ENCODE measurements at places on chromosomes 12 and 14.

DNA sequence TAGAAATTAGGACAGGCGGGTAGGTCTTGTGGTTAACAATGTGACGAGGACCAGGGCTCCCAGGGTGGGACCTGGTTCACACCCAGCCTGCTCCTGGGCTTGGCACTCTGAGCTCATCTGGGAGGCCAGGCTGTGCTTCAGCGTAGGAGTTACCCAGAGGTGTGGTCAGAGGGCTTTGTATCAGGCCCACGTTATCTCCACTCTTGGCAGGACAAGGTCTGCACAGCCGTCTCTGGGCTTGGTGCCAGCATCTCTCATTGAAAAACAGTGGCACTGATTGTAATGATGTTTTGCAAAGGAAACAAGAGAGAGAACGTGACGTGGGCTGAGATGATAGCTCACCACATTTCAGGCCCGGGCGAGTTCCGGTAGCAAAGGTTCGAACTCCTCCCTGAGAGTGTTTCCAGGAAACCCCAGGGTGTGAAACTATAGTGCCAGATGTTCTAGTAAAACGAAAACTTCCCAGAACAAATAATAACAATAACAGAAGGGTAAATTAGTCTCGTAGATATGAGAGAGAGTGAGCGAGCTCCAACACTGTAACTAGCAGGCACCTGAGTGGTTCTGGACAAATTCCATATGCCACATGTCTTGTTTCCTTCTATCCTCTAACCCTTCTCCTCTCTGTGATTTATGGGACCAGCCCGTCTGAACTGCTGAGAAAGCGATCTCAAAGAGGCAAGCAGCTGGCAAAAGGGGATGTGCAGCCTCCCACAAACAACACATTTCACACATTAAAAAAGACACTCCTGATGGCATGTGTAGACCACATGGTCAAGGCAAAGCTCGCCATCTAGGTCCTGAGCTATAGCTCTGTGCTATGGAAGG, 227.3 kb downstream of the KTN1 start:
- ATAC-seq = peak; percentile 36

DNA sequence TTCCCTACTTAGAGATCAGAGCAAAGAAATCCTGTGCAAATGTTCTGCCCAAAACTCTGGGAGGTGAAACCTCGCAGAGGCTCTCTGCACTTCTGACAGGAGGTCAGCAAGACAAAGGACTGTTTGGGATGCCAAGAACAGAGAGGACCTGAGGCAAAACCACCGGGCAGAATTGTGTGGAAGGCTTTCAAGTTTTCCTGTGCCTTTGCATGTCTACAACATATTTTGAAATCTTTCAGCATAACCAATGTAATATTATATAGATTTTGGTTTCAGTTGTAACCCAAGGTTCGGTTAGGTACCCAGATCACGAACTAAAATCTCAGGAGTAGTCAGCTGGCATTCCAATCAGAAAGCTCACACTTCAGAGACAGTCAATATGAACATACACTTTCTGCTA, 99.4 kb upstream of the PLEKHA5 start:
- ATAC-seq = no peak

DNA sequence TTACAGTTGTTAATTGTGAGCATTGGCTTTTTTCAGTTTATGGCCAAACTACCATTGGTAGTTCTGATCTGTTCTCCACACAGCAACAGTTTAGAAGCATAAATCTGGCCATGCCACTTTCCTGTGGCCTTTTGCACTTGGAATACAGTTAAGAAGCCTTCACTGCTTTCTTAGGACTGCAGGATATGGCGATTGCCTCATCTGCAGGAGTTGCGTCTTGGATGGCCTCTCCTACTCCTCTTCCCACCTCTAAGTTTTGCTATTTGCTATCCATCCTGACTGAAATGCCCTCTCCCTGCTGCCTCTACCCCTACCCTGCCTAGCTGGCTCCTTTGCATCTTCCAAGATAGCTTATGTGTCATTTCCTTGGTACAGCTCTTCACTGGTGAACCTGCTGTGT, 12.8 kb upstream of the BMAL2 start:
- no peak for ATAC-seq

- no peak for ATAC-seq
Measured at GRCh38 chr14:50846226-50846880, 15.4 kb upstream of the NIN start.

GRCh38 chr12:109554761-109555160, 18.5 kb downstream of the MMAB start:
- ATAC-seq = no peak

- ATAC-seq = no peak
Measured at GRCh38 chr12:32296567-32296966, 102.8 kb upstream of the FGD4 start.

GRCh38 chr14:83908419-83908818, 1621.5 kb upstream of the FLRT2 start:
- ATAC-seq = no peak

GRCh38 chr12:60501124-60501729, 905.4 kb downstream of the SLC16A7 start:
- no peak for ATAC-seq

- ATAC-seq = no peak
Measured at GRCh38 chr14:93734086-93734822, 54.0 kb downstream of the PRIMA1 start.

DNA sequence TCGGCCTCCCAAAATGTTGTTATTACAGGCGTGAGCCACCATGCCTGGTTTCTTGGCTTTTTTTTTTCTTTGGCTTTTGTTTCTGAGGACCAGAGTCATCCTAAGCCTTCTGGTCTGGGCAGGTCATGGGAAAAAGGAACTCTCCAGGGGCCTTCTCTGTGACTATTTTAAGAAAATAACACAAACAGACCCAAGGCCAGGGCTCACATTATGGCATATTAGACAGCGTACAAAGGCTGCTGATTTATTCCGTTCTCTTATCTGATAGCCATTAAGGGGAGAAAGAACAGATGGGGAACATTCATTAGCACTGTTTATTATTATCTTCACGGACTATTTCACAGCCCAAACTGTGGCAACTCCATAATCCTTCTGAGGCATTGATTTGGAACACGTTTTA, 28.8 kb upstream of the MANSC4 start:
- no peak for ATAC-seq

GRCh38 chr14:93804654-93805053, 16.4 kb upstream of the PRIMA1 start:
- no peak for ATAC-seq

DNA sequence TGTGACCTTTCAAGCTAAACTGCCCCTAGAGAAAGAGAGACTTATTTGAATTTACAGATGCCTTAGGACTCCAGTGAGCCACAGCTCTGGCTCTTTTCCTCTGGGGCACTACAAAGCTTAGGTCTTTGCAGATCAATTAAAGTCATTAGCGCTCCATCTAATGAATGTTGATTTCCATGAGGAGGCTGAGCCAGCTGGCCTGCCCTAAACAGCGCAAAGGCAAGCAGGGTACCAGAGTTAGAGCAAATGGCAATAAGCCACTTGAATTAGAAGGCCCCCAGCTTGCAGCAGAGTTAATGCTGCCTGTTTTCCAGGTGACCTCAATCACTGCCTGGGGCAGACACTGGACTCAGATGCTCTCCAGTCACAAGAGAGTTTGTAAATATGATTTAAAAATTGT, 695.3 kb downstream of the DIO2 start:
- ATAC-seq = no peak

- peak; percentile 90 for ATAC-seq
Measured at GRCh38 chr14:24051789-24052655, at the start of gene CARMIL3. CARMIL3 (plus strand) TSS chr14:24052009; CDS start chr14:24052154, 145 bp downstream.

- ATAC-seq = peak; percentile 50
Measured at GRCh38 chr14:50599700-50600444, 39.9 kb downstream of the ATL1 start.

DNA sequence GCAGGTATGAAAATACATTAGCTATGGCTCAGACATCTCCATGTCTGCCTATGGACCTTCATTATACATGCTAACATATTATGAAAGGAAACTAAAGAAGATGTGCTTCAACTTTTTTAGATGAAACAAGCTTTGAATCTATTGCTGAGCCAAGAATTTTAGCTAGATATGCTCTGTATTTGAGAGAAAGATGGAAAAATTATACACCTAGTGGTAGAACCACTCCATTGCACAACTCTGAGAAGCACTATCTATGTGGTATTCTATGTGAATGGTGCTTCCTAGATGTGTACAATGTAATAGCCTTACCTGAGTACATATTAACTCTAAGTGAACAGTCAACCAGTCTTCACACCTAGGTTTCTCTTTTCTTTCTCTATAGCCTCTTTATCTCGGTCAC, 17.3 kb downstream of the EPYC start:
- no peak for ATAC-seq

DNA sequence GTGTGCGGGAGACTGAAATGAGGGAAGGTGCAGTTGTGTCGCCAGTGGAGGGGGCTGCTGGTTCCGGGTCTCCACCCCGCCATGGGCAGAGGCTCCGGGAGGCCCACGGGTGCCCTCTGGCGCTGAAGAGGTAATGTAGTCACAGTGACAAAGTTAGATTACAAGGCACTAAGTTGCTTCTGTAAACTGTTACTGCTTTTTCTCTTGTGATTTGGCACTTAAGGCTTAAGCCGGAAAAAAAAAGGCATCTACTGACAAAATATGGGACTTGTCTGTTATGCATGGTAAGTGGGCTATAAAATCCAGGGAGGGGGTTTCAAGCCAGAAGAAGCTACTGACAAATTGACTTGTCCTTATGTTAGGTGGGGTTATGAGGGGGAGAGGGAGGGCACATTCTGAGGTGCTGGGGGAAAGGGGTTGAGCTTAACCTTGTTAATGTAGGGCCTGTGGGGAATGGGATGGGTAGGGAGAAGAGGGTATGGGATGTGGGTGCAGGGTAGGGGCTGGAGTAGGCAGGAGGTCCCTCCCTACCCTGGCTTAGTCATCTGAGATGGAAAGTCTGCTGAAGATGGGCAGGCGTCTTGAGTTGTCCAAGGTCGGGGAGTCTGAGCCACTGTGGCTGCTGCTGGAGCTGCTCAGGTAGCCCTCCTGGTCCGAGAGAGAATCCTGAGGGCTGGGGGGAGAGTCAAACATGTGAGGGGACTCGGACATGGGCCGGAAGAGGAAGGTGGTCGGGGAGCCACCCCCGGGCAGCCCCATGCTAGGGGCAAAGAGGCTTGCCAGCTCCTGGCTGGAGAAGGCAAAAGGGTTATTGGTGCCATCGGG, 3.7 kb downstream of the ZFP36L1 start:
- no peak for ATAC-seq

DNA sequence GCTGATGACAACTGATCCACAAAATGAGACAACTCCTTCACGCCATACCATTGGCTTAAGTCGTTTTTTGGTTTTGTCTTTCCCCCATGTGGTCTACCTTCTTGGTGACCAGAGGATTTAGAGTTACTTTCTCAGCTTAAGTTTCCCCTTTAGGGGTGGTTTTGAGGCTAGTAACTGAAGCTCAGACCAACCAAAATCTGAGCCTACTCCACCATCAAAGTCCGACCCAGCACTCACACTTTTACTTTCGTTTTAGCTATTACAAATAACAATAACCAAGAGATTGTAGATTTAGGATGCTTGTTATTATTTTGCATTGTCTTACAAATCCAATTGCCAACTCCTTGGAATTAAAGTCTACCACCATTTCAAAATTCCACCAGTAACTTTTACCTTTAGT, 130.6 kb upstream of the MDM1 start:
- no peak for ATAC-seq

DNA sequence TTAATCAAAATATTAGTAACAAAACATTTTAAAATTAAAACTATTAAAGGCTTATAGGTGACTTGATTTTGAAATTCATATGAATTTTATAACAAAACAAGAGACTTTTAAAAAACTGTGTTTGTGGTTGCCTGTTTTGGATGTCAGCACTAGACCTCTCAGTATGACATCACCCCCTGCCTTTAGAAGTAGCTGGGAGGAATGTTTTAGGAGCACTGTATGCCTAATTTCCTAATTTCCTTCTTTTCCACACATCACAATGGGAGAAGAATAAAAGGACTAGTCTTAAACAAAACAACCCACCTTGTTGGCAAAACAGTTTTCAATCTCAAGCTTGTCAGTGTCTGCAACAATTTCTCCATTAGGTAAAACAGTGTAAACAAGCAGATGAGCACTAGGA, 48.1 kb upstream of the PZP start:
- ATAC-seq = no peak

DNA sequence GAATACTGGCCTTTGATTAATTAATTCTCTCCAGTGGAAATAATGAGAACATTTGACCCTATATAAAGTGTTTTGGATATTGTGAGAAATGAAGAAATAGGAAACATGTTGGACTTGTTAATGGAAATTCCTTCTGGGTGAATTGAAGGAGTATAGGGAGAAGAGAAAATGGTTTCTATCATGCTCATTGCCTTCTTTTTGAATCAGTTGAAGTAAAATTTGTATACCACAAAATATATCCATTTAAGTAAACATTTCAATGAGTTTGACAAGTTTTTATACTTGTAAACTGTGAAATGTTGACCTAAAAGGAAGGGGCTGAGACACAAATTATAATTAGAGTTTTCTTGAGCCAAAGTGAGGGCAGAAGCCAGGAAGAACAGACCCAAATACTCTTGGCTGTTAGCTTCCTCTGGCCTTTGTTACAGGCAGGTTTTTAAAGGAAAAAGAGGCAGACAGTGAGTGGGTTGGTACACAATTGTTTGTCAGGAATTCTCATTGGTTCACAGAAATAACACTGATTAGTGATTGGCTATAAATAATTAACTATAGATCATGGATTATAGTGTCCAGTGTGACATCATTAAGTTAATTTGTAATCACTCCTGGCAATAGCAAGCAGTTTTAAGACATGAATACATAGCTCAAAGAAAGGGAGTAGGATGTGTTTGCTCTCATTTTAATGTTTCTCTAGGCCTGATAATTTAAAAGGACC, 826 bp downstream of the ZNF705A start:
- ATAC-seq = no peak

DNA sequence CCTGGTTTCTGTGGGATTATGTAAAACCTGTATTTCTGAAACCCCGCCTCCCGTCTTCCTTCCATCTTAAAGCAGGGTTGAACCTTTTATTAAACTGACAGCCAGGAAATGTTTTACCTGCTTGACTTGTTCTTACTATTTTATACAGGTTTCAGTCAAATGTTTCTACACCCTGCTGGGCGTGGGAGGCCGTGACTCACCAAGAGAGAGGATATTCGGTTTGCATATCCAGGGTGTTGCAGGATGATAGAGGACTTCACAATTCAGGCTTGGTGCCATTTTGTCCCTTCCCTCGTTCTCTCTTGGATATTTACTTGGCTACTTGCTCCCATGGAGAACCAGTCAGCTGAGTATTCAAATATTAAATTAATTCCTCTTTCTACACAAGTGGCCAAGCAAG, 69.7 kb downstream of the ARF6 start:
- peak; percentile 75 for ATAC-seq

GRCh38 chr14:75751296-75751695, 90.2 kb downstream of the TTLL5 start:
- no peak for ATAC-seq

DNA sequence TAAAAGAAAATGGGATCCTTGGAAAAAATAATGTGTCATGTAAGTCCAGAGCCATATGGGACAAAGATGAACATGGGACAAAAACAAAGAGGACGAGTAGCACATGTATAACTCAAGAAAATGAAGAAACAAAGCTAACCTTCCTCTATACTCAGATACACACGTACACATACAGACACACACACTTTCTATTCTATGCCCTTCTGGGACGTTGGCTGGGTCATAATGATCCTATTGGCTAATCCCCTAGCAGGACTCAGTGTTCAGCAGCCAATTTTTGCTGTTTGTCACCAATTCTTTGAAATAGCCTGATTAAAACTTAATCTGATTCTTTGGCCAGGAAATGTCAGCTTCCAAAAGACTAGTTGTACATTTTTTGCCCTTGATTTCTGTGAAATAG, 189.4 kb upstream of the FOXG1 start:
- no peak for ATAC-seq

- no peak for ATAC-seq
Measured at GRCh38 chr12:48447755-48448154, 24.6 kb upstream of the ANP32D start.

GRCh38 chr14:50936016-50936340, 8.3 kb downstream of the PYGL start:
- ATAC-seq = no peak
